ENCODE measurements at places on chromosomes 3 and 15.

DNA sequence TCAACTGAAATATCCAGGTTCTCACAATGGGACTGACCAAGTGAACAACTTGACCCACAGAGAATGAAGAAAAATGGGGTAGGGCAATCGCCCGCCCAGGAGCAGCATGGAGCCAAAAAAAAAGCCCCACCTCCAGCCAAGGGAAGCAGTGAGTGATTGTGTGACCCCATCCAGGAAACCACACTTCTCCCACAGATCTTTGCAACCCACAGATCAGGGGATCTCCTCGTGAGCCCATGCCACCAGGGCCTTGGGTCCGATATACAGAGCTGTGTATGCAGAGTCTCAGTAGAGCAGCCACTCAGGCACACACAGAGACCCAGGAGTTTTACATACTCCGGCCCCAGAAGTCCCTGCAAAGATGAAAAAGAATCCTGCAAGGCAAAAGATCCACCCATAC is 35.7 kb downstream of the PYGO1 start:
- no peak for DNase-seq

DNA sequence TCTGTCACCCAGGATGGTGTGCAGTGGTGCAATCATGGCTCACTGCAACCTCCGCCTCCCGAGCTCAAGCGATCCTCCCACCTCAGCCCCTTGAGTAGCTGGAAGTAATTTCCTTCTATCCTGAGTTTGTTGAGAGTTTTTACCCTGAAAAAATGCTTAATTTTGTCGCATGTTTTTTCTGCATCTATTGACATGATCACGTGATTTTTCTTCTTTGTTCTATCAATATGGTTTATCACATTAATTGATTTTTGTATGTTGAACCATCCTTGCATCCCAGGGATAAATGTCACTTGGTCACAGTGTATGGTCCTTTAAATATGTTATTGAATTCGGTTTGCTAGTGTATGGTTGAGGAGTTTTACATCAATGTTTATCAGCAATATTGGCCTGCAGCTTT is 11.9 kb upstream of the OR5K4 start:
- DNase-seq: no peak

GRCh38 chr3:46544771-46545503 is 21.2 kb downstream of the LRRC2 start:
- no peak for DNase-seq

DNA sequence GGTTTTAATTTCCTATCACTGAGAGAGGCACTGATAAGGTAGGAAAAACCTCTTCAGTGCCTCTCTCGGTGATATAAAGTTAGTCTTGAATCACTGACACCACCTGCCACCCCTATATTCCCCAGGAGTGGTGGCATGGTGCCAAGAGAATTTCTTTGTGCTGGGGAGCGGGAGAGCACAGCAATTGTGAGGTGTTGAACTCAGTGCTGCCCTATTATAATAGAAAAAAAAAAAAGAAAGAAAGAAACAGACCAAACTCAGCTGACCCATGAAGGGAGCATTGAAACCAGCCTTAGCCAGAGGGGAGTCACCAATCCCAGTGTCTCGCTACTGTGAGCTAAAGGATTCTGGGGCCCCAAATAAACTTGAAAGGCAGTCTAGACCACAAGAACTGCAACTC is 201.4 kb upstream of the STT3B start:
- DNase-seq: no peak

- no peak for DNase-seq
Measured at GRCh38 chr3:51968170-51968775, 1.0 kb upstream of the PCBP4 start.
